A549 treated with GW870086 at 1 μM for 4 hours (cell line): ENCODE measurements at places on chromosomes 1 and 21. TPM values are rescaled to one million over a fixed set of nuclear protein-coding genes. Genes with fewer than 3 reads are reported as not detected.

The TDRD5 gene
- total RNA-seq, result 0.05 to 0.11 TPM (median 0.08 TPM) in 3 of 5 replicates, not detected in the others

The APOBEC4 gene
- total RNA-seq, result not detected in 5 replicates

The CFAP126 gene
- 0.21 to 0.61 TPM in 2 of 5 replicates, not detected in the others for total RNA-seq

The LCE1B gene
- total RNA-seq, result not detected in 5 replicates

The OR2T2 gene
- not detected in 5 replicates for total RNA-seq

The HES2 gene
- 3.3 to 7.2 TPM (median 6.0 TPM) in 5 replicates for total RNA-seq

The TPTE gene
- not detected in 5 replicates for total RNA-seq

The SYT2 gene
- 0.46 to 0.64 TPM (median 0.55 TPM) in 5 replicates for total RNA-seq
